ENCODE measurements at places on chromosomes 3 and 15.

- no peak for DNase-seq
Observed at GRCh38 chr3:33184863-33185262, 33.7 kb downstream of the SUSD5 start.

GRCh38 chr3:115709093-115709492 is 85.8 kb downstream of the GAP43 start:
- no peak for DNase-seq

DNA sequence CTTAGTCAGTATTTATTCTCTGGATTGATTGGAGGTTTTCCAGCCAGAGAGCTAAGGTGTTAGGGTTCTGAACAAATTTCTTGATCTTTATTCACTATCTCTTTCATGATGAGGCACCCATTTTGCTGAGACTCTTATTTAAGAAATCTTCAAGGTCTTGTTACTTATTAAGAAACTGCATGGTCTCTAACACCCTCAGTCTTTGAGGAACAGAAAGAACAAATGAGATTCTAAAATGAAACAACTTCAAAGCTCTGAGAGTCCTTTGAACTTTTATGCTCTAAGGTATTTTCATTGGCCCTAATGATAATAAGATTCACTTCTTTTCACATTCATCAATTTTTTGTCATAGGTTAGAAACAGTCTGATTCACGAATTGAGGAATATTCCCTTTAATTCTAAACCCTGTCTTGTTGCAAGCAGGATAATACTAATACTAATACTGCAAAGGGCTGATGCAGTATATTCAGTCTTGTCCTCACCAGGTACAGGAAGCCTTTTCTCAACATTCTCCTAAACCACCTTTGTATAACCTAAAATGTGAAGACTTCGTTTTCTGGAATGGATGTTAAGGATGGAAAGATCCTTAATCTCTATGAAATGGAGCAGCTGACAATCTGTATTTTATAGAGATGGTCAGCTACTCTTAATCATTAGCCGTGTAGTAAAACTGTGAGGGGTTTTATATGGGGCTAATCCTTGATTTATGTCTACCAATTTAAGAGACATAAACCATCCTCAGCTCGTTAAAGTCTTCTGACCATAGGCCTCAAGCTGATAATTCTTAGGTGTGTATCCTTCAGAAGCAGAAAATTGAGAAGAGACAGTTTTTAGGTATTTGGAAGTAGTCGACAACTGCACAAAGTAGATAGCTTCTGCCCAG is 198.3 kb downstream of the OTOL1 start:
- no peak for DNase-seq

DNA sequence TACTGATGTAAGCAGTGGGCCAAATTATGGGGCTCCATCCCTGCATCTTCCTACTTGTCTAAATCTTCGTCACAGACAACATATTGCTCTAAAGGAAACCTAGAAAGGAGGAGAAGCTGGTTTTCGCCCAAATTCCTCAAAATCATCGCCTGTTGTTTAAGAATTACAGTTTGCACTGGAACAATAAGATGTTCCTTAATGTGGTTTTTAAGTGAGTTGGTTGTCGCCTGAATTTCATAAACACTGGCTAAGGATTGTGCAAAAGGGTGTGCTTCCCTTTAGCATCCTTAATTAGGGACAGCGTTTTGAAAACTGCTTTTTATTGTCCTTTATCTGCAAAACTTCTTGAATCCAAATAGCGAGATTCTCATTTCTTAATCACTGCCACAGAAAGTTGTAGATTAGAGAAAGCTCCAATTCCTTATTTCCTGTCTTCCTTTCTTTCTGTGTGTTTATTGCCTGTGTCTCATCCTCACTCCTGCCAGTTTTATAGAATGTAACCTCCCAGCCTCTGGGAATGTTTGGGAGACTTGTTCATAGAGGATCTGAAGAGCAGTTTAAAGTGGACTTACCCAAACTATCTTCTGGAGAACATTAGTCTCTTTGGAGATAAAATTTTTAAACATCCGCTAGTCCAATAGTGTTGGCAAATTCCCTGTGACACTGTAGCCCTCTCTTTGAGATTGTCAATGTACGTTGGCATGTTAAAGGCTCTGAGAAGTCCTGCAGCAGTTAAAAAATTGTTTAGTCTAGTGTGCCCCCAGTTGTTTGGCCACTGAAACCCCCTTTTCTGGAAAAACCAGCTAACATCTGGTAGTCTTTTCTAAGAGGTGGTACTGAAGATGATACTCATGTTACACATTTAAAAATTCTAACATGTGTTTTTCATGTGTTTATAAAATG is 50.4 kb downstream of the FLNB start:
- no peak for DNase-seq

DNA sequence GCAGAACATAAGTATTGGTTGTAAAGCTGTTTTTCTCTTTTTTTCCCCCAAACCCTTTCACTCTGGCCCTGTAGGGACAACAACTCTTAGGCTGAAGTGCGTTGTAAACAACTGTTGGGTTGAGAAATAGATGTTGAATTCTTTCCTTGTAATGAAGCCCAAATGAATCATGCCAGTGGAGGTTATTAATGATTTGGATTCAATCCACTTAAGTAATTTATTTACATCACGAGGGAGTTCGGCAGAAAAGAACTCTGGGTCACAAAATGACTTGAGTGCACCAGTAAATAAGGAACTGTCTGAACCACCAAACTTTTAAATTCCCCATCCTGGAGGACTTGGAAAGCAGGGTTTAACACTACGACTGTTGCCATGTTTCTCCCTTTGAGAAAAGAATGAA is 218.9 kb downstream of the PDZRN3 start:
- no peak for DNase-seq

GRCh38 chr3:71191031-71191482 is 392.5 kb downstream of the FOXP1 start:
- DNase-seq = no peak

- DNase-seq = no peak
Observed at GRCh38 chr15:86010891-86011290, 68.8 kb upstream of the AGBL1 start.

- no peak for DNase-seq
Observed at GRCh38 chr3:168049367-168049974, 46.3 kb downstream of the GOLIM4 start.

GRCh38 chr3:133113526-133113925 is 75.3 kb downstream of the TMEM108 start:
- no peak for DNase-seq

- DNase-seq = no peak
Observed at GRCh38 chr3:64837126-64837738, 149.4 kb upstream of the ADAMTS9 start.

GRCh38 chr3:106965307-106965706 is 411.9 kb upstream of the CCDC54 start:
- DNase-seq = no peak

- no peak for DNase-seq
Observed at GRCh38 chr3:181174676-181175233, 185.2 kb upstream of the DNAJC19 start.

- DNase-seq = no peak
Observed at GRCh38 chr3:72891053-72891855, 3.4 kb downstream of the GXYLT2 start.

- no peak for DNase-seq
Observed at GRCh38 chr3:195543500-195544229, 540 bp upstream of the PPP1R2 start.

- peak; percentile 61 for DNase-seq
Observed at GRCh38 chr3:150740733-150741496, 22.1 kb downstream of the SIAH2 start.

GRCh38 chr3:150523538-150523937 is 22.8 kb downstream of the SERP1 start:
- no peak for DNase-seq

DNA sequence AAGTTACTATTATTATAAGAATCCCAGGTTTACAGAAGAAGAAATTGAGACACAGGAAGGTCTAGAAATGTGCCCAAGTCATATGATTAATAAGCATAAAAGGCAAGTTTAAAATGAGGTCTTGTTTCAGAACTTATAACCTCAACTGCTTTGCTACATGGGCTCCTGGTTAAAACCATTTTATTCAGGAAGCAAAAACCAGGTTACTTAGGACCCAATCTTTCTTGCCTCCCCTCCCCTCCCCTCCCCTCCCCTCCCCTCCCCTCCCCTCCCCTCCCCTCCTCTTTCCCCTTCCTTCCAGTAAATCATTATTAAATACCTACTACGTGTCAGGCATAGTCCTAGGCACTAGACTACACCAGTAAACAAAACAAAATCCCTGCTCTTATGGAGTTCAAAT is 93.9 kb downstream of the NAALADL2 start:
- no peak for DNase-seq

- no peak for DNase-seq
Observed at GRCh38 chr3:181694805-181695660, 16.7 kb upstream of the SOX2 start.

DNA sequence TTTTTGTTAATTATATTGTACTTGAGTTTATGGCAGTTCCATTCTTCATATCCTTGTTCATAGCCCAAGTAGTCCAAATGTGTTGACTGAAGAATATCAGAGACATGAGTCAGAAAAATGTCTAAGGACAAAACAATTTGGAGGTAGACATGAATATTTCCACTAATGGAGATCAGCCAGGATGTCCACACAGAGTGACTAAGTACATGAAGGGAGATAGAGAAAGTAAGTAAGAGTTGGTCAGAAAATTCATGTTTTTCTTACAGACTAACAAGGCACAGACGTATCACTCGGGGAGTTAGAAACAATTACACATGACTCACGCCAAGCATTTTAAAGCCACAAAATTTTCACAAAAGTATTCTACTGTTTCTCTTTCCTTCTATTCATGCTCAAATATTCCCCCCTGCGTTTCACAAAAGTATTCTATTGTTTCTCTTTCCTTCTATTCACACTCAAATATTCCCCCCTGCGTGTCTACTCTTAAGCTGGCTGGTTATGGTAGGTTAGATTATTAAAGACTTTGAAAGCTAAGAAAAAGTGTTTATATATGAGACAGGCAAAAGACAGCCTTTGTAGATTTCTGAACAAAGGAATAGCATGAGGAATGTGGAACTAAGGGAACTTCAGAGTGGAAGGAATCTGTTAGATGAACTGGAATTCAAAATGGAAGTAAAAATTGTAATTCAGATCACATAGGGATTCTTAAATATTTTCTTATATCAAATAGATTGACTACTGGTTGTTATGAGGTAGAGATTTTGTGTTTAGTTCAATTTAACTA is 648.7 kb upstream of the CCDC54 start:
- no peak for DNase-seq

DNA sequence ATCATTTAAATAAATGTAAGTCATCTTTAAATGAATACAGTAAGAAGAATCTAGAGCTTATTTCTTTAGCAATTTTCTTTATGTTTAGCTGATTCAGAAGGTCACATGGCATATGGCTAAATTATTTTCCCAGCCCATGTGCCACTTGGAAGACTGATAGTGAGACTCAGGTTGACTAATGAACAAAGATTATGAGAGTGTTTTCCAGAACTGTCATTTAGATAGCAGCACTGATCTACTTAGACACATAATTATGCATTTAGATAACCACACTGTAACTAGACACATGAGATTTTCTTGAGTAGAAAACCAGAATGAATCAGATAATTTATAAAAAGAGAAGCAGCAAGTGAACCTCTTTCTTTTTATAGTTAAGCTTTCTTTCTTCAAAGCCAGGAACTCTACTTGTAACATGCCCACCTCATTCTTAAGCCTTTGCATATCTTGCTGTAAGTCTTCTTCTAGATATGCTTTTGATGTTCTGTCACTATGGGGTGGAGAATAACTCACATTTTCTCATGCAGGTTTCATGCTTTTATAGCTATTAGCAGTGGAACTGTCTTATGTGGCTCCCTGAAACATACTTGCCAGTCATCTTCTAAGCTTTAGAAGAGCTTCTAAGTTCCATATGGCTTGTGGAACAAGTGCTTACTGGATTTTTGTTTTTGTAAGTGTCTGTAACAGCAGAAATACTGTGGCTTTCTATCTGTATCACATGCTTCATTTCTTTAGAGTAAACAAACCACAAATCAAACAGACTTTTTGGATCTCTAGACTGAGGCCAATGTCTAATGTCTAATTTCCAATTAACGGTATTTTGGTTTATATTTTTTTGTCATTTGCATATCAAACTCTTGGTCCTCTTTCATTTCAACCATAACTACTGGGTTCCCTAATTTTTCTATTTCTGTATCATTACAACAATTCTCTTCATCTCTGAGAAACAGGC is 101.4 kb downstream of the LMLN start:
- no peak for DNase-seq

DNA sequence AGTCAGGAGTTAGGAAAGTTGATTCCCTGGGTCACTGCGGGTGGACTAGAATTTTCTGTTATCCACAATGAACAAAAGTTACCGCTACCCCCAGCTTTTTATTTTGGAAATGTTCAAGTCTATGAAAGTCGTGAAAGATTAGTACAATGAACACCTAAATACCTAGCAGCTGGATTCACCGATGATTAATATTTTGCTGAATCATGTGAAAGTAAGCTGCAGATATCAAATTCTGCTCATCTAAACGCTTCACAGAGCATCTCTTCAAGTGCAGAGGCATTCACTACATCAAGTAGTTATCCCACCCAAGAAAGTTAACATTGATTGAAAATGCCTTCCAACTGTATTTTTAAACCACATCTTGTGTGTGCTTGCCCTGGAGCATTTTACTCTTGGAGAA is 729.0 kb upstream of the NR2F2 start:
- no peak for DNase-seq

DNA sequence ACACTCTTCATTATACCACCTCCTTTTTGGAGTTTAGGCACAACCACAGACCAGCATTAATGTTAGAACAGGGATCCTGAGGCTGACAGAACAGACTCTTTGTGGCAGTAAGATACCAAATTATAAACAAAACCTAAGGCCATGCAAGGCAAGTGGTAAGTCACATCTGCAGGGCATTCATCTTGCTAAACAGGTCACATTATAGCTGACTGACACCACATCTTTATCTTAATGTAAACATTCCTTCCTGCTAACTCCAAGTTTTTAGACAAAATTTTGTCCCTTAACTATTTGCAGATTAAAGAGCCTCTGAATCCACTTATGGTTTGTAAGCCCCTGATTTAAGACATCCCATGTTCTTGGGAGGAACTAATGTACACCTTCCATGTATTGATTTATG is 500.6 kb downstream of the PYDC2 start:
- no peak for DNase-seq

DNA sequence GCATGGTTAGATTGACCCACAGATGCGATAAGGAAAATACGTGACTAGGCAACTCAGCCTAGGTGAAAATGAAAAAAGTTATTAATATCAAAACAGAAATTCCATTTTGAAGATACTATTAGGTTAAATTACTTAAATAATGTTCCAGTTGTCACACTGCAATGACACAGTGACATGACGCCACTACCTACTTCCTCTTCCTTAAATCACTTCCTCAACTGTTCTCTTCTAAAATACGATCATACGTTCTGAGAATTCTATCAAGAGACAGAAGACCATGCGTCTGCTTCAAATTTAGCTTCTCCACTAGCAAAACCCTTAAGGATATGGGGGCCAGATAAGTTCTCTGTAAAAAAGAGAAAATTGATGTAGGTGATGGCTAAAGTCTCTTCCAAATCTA is 18.2 kb downstream of the CMTM6 start:
- no peak for DNase-seq

GRCh38 chr3:43894176-43895049 is 203.7 kb downstream of the ABHD5 start:
- DNase-seq = peak; percentile 44

- DNase-seq = peak; percentile 50
Observed at GRCh38 chr3:52310861-52311575, 5.1 kb upstream of the DNAH1 start.

Measured in activated CD4-positive, alpha-beta T cell treated with anti-CD3 and anti-CD28 coated beads, Interleukin-2, Interleukin-6, amounts not matched to agents 100 ng/mL and 50 ng/mL, durations not matched to agents 16 hours and 8 hours (primary cell).